ENCODE measurements at places on chromosomes 16 and 17.

DNA sequence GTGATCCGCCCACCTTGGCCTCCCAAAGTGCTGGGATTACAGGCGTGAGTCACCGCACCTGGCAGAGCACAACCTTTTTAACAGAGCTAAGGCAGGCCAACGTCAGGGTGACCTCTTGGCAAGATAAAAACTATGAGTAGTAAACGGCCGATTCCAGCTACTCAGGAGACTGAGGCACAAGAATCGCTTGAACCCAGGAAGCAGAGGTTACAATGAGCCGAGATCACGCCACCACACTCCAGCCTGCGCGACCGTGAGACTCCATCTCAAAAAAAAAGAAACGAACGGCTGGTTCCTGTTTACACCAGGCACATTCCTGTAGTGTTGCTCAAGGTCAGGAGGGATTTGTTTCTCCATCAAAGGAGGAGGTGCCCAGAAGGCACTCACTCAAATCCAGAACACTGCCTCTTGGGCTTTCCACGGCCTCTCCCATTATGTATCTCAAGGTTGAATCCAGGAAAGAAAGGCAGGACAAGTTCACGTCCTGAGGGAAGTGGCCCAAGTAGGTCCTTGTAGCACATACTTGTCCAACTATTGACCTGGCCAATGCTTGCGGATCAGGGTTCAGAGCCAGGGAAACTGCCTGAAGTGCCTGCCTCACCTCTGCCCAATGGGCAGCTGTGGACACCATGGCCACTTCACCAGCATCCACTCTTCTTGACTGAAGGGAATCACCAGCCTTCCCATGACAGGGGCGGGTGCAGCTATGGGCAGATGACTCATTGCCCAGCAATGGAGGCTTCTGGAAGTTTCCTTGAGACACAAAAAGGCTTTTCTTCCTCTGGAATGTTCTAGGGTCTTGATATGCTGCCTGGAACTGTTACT is 13.5 kb downstream of the KNOP1 start:
- DNase-seq = no peak

GRCh38 chr16:83843657-83844056 is 35.9 kb downstream of the HSBP1 start:
- no peak for DNase-seq

- no peak for DNase-seq
Measured at GRCh38 chr16:64711026-64711425, 410.8 kb downstream of the CDH11 start.

DNA sequence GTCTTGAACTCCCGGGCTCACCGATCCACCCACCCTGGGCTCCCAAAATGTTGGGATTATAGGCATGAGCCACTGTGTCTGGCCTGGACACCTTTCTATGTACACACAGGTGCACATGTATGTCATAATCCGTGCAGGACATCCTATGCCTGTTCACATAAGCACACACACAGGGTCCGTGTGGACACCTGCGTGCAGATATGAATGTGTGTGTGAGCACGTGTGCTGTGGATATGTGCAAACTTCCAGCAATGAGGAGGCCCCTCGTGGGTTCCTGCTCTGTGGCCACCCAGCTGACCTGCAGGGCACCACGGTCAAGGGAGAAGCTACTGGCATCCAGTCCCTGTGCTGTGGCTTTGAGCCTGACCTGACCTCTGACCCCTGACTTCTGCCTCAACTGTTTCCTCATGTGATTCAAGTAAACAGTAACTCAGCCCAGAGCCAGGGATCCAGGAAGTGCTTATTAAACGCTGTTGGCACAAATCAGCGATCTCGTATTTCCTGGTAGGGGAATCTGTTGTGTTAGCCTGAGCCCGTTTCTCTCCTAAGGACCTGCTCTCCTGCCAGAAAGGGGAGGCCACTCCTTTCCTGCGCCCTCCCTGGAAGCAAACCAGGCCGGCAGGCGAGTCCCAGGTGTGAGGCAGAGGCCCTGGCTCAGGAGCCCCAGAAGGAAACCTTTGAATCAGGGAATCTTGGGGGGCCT is 6.5 kb downstream of the CPNE7 start:
- no peak for DNase-seq

DNA sequence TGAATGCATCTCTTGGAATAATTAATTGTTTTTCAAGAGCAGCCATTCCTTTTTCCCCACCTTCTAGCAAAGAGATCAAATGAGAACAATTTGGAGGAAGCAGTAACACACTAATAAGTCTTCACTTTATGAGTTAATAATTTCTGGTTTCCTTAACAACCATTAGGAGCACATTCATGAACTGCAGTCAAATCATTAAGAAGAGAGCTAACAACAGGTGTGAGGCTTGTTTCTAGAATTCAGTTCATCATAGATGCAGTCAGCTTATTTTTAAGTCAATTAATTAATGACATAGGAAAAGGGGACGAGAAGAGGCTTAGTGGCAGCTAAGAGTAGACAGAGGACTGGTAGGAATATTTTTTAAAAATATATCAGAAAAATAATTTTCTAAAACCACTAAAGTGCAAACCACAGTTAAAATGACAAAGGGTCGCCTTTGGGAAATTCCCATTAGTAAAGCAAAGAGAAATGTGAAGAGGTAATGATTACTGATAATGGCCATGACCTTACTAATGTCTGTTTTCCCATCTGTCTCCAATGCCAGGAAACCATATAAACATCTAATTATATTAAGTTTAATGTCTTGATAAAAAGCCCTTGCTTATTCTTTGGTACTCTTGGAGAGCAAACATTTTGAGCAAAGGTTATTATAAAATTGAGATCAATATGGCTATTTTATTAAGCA is 184.2 kb downstream of the KCNJ2 start:
- DNase-seq = no peak

DNA sequence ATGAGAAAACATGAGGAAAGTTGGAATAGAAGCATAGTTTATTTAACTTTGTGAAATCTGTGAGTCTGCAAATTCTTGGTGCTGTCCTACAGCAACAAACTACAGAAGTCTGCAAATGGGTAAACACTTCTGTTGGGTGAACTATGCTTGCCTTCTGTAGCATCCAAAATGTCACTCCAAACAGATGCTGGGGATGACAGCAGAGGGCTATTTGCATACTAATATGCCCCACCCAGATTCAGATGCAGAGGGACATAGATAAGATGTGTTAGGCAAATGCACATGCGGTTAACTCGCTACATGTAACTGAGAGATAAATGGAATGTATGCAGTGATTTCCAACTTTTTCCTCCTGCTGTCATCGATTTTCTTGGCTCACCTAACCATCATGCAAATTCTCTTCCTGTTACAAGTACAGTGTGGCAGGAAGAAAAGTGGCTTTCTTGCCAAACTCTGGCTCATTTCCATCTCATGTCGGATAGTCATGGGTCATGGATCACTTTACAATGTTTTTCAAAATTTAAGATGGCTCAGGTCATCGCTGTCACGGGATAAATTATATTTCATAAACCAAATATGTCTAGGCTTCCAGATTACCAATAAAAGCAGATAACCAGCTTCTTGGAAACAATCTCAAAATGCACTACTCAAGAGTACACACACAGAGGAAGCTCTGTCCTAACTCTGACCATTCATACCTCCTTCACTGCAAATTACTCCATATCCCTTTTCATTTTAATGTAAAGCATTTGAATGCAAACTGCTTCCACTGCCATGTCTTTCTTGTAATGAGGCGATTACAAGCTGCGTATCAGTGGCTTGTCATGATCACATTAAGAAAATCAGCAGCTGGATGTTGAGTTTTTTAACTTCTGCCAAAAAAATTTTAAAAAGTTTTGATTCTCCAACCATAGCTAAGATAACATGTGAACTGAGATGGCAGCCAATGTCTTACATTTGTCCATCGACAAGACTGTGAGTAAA is 47.7 kb downstream of the ADAMTS18 start:
- DNase-seq = no peak

GRCh38 chr17:21387616-21388015 is 11.5 kb downstream of the KCNJ12 start:
- DNase-seq = no peak

GRCh38 chr16:85812031-85812807 is 12.7 kb downstream of the COX4I1 start:
- no peak for DNase-seq

DNA sequence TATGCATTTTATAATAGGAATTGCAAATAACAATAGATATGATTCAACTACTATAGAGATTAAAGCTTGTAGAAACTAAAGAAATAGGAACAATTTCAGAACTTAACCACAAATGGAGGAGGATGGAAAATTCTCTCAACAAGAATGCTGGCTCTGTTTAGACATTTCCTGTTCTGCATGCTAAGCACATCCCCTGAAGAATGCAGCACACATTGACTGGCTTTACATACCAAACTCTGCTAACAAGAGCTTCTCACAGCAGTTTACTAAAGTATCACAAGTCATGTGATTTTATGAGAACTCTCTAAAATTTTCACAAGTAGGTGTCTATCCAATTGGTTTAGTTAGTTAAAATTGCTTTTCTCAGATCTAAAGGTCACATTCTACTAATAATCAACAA is 85.2 kb downstream of the SPAG9 start:
- no peak for DNase-seq

DNA sequence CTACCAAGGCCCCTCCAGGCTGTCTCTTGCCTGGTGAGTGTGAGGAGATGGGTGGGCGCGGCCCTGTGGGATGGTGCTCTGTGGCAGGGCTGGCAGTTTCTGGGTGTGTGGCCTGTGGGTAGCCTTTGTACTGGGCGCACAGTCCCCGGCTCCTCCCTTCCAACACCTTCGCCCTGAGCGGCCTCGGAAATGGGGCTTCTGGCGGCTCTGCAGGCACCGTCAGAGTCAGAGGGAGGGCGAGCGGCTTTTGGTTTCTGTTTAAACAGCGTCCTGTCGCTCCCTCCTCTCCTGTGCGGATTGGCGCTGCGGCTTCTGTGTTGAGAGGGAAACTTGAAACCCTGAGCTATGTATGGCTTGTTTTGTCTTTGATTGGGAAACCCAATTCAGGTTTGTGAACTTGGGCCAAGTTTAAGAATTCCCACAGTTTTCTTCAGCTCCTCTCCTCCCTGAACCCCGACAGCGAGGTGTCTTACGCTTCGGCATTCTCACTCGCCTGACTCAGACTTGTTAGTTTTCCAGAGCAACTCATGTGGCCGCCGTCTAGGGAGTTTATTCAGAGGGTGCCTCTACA is 8.3 kb upstream of the ZNF750 start:
- DNase-seq = peak; percentile 18

DNA sequence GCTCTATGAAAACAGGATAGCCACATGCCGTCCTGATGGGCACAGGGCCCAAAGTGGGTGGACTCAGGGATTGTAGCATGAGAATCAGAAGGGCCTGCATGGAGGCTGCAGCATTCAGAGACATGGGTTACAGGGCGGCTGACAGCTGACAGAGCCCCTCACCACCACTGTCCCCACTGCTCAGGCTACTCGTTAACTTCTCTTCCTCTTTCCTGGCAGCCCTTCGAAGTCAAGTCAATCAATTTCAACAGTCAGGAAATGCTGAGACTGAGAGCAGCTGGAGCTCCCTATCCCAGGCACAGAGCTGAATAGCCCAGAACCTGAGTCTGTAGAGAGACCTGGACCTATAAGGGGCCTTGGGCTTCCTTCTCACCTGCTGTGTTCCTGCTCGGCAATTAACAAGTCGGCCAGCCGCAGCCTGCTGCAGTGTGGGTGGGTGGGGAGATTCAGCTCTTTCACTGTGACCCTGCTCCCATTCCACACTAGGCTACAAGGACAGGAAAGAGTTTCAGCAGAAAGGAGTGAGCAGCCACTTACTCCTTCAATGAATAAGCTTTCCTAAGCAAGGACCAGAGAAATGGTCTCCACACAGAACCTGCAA is 76.9 kb downstream of the TEX14 start:
- DNase-seq = no peak

- no peak for DNase-seq
Measured at GRCh38 chr17:40056379-40057015, 2.3 kb upstream of the MED24 start.

DNA sequence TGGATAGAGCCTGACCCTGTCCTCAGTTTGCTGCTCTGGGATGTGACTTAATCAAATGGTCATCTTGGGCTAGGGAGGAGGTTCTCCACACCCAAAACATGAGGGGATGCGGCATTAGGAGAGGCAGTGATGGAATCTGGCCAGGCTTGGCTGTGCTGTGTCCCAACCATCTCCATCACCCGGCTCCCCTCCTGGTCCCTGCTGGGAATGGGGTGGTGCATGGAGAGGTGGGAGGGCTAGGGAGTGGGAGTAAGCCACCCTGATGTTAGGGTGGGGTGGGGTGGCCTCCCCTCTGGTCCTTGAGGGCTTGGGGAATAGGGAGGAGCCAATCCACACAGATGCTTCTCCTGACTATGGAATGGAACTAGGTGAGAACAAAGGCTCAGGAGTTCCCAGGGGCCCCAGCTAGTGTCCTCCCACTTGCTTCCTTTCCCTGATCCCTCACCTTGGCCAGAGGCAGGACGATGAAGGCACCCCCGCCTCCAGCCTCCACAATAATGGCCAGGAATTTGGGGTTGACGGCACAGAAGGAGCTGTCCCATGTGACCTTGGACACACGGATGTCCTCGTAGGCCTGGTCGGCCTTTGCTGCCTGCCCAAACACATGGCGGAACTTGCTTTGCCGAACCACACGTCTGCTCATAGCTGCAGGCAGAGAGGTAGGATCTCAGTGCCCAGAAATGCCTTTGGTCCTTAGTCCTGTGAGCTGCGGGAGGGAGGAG is 1.8 kb downstream of the CORO6 start:
- DNase-seq = no peak

GRCh38 chr16:81521141-81521626 is 76.6 kb downstream of the CMIP start:
- no peak for DNase-seq

DNA sequence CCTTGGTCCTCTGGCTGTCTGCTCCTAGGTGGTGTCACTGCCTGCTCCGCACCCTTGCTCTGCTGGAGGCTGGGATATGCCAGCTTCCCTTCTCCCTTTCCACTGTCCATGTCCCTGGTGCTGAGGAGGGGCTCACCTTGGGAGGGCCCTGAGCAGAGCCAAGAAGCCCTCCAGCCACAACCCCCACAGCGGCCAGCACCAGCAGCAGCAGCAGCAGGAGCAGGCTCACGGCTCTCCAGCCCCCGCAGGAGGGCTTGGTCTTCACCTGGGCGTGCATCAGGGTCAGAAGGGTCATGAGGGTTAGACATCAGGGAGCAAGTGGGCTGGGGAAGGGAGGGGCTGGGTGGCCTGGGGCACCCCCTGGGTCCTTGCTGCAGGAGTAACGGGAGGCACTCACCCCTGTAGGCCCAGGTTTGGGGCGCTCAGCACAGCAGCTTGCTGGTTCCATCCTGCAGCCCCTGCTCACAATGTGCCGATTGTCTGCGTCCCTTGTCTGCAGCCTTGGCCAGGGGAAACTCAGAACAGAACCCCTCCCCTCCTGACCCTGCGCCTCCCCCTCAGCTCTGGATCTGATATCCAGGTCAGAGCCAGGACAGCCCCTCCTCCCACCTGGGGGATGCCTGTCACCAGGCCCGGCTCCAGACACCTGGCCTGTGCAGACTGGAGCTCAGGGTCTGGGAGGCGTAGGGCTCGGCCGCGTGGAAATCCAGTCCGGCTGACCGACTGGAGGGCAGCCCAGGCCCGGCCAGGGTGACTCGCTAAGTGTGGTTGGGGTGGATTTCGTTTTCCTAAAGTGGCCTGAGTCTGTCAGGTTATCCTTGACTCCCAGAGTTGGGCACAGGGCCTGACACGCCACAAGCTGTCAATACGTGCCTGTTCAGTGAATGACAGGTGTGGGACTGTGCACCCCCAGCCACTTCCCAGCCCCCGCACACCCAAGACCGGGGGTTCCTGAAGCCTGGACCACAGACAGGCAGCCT is at the start of gene BRICD5:
BRICD5 (minus strand) TSS at position 478 of the 980 bp plus-strand sequence; CDS start at position 448, 30 bp downstream.
- no peak for DNase-seq
